ENCODE measurements at places on chromosomes 13 and 19. TPM values are rescaled to one million over a fixed set of nuclear protein-coding genes. Genes with fewer than 3 reads are reported as not detected.

DNA sequence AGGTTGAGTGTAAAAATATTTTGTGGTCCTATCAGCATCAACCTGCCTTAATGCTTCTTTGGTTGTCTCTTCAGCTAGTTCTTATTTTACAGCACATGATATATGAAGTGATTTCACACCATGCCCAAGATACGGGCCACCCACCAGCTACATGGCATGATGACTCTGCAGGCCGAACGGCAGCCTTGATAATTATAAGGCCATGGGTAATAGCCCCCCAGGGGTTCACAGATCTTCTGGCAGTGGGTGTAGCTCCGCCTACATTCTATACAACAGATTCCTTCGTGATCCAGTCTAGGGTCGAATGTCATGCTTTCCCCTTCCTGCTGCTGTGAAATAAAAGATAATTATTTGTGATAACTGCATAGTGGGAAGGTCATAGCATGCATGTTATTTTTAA is 36.1 kb downstream of the CNMD start:
- no peak for DNase-seq

Gene CDX2
- total RNA-seq = not detected

DNA sequence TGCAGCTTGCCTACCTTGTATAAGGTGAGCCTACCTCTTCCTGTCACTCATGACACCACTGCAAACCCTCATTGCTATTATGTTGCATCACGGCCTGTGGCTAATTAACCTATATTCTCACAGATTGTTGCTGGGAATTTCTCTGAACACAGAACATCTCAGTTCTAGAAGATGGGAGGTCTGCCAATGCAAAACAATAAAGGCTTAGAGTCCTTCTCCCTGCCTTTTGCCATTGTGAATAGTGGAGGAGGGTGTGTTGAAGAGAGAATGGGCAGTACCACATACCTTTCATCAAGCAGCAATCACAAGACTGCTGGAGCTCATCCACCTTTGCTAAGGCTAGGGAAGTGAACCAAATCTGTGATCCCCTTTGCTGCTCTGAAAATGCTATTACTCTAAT is 34.4 kb downstream of the WDFY2 start:
- no peak for DNase-seq

Gene CDC37
- total RNA-seq = 154 TPM

DNA sequence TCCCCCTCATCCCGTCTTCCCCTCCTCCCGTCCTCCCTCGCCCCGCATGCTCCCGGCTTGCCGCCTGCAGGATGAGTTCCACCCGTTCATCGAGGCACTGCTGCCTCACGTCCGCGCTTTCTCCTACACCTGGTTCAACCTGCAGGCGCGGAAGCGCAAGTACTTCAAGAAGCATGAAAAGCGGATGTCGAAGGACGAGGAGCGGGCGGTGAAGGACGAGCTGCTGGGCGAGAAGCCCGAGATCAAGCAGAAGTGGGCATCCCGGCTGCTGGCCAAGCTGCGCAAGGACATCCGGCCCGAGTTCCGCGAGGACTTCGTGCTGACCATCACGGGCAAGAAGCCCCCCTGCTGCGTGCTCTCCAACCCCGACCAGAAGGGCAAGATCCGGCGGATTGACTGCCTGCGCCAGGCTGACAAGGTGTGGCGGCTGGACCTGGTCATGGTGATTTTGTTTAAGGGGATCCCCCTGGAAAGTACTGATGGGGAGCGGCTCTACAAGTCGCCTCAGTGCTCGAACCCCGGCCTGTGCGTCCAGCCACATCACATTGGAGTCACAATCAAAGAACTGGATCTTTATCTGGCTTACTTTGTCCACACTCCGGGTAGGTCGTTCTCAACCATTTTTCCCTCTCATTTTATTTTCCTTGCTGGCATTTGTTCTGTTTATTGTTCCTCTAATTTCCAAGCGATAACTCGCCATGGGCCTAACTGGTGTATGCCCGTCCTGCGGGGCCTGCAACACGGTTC is 29.8 kb downstream of the NFIX start:
- peak; percentile 85 for DNase-seq

GRCh38 chr19:1082928-1083816 is 12.0 kb downstream of the POLR2E start:
- DNase-seq = peak; percentile 65

Gene MIA
- not detected for total RNA-seq

GRCh38 chr19:19477705-19478383 is 37.5 kb downstream of the TSSK6 start:
- peak; percentile 76 for DNase-seq

DNA sequence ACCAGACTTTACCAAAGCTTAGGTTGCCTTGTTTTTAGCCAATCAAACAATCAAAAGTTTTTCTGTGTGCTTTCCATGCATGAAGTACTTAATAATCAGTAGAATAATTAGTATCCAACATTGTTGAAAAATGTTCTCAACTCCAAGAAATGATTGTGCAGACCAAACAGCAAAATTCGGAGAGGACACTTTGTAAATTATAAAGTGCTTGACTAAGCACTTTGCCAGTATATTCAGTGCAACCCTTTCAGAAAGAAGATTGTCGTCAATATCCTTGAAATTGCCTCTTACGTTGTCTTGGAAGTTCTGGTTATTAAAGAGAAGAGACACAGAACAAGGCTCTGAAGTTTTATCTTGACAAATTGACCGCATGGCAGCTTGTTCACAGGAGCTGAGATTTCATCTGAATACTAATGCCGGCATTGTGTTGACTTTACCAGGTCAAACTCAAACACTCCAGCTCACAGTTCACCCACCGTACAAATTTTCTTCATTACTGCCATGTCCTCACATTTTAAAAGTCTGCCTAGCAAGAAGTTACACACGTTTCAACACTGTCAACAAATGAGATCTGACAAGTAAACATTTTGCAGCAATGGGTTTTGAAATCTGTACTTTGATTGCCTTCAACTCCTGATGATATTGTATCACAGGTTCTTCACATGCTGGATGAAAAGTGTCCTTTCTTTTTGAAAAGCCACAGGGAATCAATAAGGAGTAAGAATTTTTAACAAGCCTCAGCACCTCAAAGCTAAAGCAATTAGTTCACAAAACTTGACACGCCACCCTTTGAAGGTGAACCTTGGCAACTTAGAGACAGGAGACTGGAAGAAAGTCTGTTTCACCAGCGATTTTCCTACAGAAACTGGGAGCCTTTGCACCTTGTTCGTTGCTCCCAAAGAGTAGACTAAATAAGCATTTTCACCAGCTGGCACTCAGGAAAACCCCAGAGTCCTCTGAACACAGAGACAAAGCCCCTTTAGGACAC is 150.9 kb downstream of the RFC3 start:
- DNase-seq = no peak

All from upper lobe of right lung (tissue), 1 donor.